Omental fat pad (tissue), 4 donors: ENCODE measurements at places on chromosomes 1 and 21.

DNA sequence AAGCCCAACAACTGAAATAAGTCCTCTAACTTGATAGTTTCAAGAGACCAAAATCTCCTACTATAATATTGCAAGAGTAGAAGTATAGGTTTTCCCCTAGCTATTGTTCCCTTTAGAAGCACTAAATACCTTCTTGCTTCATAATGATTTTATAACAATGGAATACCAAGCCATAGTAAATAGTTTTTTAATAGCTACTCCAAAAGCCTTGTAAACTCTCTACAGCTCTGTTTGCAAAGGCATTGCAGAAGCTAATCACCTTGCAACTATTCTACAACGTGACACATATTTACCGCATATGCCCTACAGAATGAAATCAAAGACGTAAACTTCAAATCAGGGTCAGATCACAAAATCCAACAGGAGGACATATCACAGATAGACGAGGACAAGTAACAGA, 451.5 kb upstream of the ZRANB2 start:
- no peak for DNase-seq

DNA sequence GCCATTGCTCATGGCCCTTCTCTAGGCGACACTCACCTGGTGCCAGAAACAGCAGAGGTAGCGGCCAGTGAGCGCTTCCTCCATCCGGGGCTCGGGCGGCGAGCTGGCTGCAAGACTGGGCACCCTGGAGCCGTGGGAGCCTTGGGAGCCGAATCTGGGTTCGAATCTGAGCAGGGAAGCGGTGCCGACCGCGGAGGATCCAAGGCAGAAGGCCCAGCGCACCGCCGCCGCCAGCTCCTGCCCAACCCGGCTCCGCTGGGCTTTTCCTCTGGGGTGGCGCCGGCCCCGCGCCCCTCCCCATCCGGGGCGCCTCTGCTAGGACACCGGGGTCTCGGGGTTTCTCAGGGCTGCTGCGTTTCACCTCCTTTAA, 1.7 kb upstream of the PRDM16 start:
- DNase-seq: no peak

DNA sequence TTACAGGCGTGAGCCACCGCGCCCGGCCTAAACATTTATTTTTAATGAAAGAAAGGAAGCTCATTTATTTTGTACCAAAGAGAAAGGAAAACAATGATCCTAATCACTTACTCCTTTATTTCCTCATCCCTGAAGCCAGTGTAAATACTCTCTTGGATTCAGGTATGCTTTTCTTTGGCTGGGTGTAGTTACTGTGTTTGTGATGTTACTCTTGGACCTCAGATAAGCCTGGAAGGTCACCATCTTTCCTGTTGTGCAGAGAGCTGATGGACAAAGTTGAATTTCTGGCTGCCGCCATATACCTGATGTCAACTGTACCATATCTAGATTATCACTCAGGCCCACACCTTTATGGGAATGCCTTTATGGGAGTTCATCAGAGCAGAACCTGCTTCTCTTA, 35.4 kb upstream of the FOXE3 start:
- no peak for DNase-seq

DNA sequence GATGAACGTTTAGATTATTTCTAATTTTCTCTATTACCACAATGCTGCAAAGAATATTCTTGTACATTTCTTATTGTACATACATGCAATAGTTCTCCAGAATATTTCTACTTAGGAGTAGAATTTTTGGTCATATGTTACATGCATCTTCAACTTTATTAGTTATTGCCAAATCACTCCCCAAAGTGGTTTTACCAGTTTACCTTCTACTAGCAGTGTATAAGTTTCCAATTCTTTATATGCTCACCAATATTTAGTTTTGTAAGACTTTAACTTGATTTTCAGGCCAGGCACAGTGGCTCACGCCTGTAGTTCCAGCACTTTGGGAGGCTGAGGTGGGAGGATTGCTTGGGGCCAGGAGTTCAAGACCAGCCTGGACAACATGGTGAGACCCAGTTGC, 55.4 kb downstream of the SNRPE start:
- DNase-seq: no peak

DNA sequence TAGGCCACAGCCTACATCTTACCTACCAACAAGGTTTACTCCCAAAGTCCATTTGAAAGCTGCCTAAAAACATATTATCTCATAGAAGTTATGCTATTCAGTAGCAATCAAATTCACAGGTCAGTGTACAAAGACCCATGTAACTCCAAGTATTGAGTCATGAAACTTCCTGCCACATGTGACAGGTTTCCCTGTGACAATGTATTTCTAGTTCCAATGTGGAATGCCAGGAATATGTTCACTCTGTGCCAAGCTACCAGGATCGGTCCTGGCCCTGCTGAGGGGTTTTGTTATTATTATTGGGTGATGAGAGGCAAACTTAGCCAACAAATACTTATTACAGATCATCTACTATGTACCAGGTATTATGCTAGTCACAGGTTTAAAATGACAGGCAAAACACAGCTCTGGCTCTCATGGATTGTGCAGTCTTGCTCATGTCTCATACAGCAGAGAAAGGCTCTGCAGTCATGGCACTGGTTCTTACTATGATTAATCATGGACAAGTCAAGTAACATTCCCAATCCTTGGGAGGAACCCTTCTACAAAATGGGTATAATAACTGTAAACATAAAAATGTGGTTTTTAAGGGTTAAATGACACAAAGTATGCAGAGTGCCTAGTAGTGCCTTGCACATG, 22.5 kb downstream of the DPH5 start:
- DNase-seq: no peak

- no peak for DNase-seq
These were observed 16.8 kb downstream of the LAMC1 start for GRCh38 chr1:183039985-183040447.

DNA sequence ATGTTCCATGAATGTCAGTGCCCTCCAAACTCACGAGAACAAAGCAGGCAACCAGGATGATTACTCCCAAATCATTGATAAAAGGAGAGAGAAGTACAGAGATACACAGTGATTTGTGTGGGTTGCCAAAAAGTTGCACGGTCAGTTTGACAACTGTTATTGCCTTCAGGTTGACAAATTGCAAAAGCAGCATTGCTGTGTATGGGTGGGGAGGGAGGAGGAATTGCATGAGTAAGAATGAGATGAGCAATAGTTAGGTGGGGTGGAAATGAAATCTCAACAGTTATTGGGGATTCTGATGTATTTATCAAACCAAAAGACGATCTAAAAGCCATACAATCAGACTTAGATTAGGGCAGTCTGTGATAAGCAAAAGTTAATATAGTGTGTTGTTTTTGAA, 93.7 kb downstream of the NTMT2 start:
- DNase-seq: no peak

DNA sequence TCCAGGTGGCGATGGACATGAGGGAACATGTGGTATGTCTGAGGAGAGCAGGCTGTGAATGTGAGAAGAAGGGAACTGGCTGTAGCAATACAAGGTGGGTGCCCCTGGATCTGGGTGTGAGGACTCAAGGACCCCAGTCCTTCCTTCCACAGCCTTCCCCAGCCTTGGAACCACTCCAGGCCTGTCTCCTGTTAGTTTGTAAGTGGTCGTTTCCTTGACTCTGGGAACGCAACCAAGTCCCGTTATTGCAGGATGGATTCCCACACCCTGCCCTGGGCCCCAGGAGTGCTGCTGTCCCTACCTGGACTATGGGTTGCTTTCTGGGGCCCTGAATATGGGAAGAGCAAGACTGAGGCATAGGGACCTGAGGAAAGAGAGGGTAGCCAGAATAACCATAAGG, 47.2 kb upstream of the VANGL1 start:
- no peak for DNase-seq

DNA sequence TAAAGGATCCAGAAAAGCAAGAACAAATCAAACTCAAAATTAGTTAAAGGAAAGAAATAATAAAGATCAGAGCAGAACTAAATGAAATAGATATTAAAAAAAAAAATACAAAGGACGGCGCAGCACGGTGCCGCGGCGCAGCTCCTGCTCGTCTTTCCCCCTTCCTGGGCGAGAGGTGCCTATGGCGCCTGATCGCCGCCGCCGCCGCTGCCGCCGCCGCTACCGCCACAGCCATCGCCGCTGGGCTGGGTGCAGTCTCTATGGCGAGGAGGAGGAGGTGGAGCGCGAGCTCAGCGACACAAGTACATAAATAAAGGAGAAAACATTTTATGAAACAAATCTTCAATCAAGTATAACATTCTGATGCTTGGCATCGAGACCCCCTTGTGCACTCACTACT, 77.6 kb upstream of the VANGL1 start:
- no peak for DNase-seq

DNA sequence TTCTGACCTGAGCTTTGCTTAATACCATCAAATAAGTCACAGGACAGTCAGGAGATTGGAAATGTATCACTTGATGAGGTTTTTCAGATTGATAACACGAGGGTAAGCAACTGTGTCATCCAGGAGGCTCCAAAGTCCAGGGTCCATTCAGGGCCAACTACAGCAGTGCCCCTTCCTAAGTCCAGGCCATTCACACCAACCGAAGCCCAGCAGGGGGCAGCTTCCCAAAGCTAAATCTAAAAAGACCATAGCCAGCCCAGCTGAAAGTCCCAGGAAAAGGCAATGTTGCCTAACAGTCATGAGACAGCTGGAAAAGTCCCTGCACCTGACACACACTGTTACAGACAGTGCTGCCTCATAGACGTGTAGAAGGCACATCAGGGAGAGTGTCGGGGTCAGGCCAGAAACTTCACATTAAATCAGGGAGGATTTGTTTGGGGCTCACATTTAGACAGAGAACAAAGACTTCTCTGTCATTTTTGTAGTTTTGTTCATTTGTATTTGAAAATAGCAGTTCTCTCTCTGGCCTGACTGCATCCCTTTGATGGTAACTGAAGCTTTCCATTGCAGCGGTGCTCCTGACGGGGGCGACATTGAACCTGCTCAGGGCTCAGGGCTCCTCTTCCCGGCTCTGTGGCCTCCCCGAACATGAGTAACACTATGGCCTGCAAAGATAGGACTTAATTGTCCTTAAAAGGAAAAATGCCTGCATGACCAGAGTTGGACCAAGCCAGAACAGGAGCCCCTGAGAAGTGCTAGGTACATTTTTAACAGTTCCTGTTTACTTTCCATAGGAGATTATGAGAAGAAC, 200.4 kb downstream of the NRIP1 start:
- DNase-seq: peak; percentile 63

DNA sequence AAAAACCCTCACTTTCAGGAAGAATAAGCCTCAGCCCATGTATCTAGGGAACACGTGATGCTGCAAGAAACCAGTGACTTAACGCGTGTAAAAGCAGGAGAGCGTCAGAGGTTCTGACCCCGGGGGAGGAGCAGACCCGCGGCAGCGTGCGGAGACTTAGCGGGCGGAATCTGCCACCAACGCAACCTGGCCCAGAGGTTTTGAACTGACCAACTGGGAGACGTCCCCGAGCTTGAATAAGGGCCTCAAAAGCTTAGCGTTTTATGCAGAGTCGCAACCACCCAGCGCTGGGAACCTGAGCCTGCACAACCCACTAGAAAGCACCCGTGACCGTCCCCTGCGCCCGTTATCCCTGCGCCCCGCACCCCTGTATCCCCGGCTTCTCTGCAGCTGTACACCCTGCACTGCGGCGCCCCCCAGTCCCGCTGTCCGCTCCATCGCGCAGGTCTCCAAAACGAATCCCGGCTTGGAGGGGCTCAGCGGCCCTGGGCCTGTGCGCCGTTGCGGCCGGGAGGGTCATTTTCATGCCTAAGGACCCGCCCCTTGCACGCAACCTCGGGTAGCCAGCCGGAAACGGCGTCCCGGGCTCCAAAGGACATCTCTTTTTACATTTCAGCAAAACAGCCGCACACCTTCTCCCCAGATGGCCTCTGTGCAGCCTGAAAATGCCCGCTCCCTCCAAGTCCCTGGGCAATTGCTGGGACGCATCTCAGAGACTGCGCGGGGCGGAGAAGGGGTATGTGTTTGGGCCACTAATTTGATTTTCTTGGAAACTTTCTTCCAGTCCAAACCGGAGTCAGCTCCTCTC, 29.4 kb upstream of the TRIM17 start:
- no peak for DNase-seq

DNA sequence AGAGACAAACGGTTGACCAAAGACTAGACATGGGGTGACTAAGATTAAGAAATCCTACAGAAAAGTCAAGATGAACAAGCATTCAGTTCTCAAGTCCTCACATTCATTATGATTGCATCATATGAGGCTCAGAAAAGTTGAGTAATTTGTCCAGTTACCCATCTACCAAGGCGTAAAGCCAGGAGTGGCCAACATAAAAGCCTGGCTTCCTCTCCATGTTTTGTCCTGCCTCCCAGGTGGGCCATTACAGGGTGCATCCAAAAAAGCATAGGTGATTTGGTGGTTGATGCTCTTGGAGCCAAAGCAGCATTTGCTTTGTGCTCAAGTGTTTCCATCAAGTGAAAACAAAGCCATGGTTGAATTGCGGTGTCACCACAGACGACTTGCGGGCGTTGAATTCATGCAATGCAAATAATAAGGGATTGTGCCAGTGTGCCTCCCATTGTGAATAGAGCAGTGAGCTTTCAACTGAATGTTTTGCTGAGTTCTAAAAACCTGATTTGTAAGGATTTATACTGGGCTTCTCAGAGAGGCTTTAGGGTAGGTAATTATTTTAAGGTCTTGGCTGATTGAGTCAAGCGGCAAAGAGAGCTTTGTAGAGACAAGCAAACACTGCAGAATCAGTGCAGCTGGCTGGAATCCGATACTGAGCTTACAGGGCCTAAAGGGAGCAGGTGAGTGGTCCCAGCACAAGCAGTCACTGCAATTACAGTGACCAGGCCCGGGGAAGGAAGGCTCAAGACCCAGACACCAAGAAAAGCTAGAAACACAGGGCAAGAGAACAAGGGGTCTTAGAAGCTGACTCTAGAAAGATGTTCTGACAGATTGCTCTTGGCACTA, 54.1 kb downstream of the KCNJ15 start:
- no peak for DNase-seq
